NCI-H526 treated with DMSO at 0.1 percent for 48 hours (cell line): ENCODE measurements at places on chromosomes 1 and 21.

DNA sequence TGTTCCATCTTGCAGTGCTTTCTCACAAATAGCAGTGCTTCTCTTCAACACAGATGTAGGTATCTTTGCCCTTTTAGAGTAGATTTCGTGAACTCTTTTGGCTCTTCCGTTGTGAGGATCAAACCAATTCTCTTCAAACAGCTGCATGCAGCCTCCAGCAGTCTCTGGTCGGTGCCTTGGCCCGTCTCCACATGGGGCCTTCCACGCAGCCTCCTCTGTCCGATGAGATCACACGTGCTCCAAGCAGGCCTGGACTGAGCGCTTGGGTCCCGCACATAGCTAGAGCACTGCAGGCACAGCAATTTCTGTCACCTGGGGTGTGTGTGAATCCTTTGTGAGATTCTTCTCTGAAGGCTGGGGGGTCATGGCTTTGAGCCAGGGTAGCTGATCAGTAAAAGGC, 82.8 kb upstream of the KCNE2 start:
- DNase-seq = no peak

GRCh38 chr1:30823969-30824735, 66.6 kb upstream of the LAPTM5 start:
- peak; percentile 82 for DNase-seq

DNA sequence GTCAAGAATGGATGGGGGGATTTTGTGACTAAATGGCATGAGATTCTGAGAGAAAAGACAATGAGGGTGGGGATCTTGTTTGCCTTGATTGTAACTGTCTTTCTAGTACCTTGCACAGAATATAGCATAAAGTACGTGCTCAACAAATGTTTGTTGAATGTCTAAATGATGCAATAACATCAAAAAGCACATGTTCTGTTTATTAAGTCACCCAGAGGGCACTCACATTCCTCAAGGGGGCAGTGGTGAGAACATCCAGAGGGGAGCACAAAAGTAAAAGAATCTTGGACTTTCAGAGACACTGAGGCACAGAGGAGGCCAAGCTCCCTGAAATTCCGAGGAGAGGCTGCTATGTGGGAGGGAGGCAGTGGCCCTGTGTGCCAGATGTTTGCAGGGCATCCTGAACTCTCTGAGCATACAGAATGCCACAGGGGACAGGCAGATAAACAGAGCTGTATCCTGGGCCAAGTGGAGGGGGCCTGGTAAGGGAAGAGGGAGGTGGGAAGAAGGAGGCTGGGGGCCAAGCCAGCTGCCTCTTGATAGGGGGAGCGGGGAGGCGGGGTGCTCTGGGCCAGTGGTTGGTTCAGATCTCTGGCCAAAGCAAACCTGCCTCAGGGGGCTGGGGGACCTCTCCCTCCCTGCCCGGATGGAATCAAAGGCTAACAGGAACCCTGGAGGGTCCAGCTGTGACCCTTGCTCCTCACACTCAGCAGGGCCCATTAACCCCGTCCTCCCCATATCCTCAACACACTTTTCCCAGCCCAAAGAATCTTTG, 6.5 kb upstream of the ATP1A2 start:
- DNase-seq = no peak

DNA sequence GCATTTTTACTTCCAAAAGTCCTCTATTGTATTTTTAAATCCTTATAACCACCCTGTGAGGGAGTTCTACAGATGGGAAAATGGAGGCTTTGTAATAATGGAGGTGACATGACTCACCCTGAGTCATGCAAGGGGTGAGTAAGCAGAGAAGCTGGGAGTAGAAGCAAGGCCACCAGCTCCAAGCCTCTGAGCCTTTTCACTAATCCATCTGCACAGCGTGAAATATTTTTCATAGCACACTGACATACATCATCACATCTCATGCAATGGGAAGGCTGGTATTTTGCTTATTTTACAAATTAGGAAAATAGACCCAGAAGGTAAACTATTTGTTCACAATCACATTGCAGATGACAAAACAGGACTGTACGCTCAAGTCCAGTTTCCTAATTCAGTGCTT, 96.9 kb downstream of the KCNH1 start:
- DNase-seq = no peak

DNA sequence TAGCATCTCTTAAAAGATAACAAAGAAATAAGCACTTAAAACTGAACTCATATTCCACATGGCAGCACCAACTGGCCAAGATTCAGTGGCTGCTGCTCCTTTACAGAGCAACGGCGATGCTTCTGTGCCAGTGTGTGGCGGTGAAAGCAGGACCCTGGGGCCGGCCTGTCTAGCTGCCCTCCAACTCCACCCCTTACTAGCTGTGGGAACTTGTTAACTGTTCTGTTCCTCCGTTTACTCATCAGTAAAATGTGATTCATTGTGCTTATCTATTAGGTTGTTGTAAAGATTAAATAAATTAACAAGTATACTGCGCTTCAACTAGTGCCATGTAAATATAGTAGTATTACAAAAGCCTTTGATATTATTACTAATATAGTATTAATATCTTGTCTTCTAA, 133.2 kb downstream of the GDAP2 start:
- no peak for DNase-seq

DNA sequence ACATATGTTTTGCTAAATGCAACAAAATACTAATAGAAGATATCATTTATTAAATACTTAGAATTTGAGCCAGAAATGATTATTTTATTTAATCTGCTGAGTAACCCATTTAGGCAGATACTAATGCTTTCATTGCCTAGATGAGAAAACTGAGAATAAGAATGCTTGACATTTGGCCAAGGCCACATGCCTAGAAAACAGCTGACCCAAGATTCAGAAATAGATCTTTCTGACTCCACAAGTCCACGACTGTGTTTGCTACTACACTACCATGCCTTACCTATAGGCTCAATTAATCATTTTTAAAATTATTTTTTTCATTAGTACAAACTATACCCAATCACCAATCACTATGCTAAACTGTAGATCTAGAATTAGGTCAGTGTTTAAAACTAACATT, 129.7 kb downstream of the ATP1B1 start:
- DNase-seq = no peak
